Naive thymus-derived CD4-positive, alpha-beta T cell (primary cell): ENCODE measurements at places on chromosomes 12 and 14. TPM values are rescaled to one million over a fixed set of nuclear protein-coding genes. Genes with fewer than 3 reads are reported as not detected.

The CCDC85C gene
- 9.0 TPM for total RNA-seq

The PPP1R36 gene
- total RNA-seq = not detected

The HCAR3 gene
- 3.2 TPM for total RNA-seq

The CD27 gene
- 119 and 130 TPM in 2 replicates for total RNA-seq

The FLVCR2 gene
- 3.5 and 8.4 TPM in 2 replicates for total RNA-seq

The TAS2R8 gene
- not detected for total RNA-seq

The FGF6 gene
- total RNA-seq = not detected

The LALBA gene
- total RNA-seq = not detected

The NOVA1 gene
- 0.37 TPM for total RNA-seq

The GALNT16 gene
- total RNA-seq = not detected

The LRTM2 gene
- not detected for total RNA-seq

The C12orf60 gene
- not detected for total RNA-seq
